BE2C (cell line): ENCODE measurements at places on chromosomes 16 and 17.
A peak's percentile ranks its signal among the peaks of the same experiment; 100 is the strongest.

- no peak for DNase-seq
These were observed 4.4 kb upstream of the MTSS2 start for GRCh38 chr16:70689970-70690891.

GRCh38 chr16:31267332-31268032 is 7.7 kb downstream of the ITGAM start:
- DNase-seq = no peak

DNA sequence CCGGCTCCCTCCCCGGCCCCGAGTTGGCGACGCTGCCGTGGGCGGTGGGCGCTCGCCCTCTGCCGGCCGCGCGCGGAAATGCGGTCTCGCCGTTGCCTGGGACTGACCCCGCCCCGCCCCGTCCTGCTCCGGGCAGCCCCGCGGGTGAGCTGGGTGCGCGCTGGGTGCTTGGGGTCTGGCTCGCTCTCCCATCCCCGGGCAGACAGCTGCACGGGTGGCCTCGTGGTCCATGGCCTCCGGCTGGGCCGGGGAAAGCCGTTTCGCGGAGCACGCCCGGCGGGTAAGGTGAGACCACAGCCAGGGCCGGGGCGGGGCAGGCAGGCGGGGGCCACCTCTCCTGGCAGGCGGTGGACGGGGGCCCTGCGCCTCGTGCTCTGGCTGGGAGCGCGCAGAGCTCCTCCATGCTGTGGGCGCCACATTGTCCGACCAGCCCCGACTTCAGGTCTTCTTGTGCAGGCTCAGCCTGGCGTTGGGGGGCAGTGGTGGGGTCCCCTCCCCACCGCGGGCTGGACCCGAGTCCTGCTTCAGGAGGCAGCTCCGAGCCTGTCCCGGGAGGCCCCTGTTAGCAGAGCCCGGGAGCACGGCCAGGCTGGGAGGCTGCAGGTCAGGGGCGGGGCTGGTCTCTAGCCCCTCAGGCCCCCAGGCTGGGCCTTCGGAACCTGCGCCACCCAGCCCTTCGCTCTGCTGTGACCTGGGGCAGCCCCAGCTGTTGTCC is 7.0 kb upstream of the C1QTNF8 start:
- DNase-seq = peak; percentile 75

- peak; percentile 63 for DNase-seq
These were observed 19.1 kb upstream of the HEXD start for GRCh38 chr17:82399041-82399441.

DNA sequence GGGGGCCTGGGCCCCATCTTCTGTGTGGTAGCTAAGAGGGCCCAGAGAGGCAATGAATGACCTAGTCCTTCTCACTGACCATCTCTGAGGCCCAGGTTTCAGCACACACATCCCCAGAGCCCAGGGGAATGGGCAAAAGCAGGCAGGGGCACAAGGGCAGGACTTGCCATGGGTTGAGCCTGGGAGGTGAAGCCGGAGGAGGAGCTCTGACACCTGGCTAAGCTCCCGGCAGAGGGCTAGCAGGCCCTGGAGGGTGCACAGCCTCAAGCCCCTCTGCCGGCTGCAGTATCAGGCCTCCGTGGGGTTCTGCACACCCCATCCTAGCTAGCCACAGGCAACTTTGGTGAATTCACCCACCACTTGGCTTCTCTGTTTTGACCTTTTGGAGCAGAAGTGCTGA is 5.3 kb downstream of the SRCIN1 start:
- DNase-seq = no peak

DNA sequence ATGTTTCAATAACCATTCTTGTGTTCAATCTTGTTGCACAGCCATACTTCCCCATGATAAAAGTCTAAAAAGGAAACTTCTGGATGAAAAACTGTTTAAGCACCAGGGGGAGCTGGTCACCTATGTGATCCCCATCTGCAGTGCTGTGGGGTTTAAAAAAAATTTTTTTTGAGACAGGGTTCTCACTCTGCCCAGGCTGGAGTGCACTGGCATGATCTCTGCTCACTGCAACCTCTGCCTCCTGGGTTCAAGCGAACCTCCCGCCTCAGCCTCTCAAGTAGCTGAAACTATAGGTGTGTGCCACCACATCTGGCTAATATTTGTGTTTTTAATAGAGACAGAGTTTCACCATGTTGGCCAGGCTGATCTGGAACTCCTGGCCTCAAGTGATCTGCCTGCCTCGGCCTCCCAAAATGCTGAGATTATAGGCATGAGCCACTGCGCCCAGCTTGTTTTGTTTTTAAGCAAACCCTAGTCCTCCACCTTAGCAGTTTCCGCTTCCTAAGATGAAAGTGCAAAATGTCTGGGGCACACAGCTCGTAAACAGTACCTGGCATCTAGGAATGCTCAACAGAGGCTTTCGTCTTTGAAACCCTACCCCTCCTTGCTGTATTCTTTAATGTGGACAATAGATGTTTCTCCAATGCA is 25.4 kb downstream of the DNAJA2 start:
- peak; percentile 40 for DNase-seq

GRCh38 chr16:10200637-10201586 is 18.7 kb upstream of the GRIN2A start:
- no peak for DNase-seq

- DNase-seq = no peak
These were observed 74.5 kb downstream of the ABCC6 start for GRCh38 chr16:16148755-16149154.

DNA sequence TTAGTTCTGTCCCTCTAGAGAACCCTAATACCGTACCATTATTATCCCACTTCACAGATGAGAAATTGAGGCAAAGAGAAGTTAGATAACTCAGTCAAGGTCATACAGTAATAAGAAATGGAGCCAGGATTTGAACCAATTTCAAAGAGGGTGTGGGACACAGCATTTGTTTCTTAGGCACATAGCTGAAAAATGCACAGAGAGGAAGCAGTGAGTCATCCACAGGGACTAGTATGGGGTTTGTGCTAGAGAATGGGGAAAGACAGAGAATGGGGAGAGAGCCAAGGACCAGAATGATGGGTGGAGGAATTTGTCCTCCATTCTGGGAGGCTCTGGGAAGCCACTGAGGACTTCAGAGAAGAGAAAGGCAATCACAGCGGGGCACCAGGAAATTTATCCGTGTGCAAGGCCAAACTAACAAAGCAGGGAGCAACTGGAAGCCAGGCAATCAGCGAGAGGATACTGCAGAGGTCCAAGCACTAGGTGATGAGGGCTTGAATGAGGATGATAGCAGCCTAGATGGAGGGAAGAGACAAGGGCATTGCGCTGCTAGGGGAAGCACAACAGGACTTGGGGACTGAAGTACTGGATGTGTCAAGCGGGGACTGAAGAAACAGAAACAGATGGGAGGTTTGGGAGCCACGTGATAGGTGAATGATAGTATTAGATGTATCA is 78.1 kb upstream of the ZFHX3 start:
- DNase-seq = no peak

DNA sequence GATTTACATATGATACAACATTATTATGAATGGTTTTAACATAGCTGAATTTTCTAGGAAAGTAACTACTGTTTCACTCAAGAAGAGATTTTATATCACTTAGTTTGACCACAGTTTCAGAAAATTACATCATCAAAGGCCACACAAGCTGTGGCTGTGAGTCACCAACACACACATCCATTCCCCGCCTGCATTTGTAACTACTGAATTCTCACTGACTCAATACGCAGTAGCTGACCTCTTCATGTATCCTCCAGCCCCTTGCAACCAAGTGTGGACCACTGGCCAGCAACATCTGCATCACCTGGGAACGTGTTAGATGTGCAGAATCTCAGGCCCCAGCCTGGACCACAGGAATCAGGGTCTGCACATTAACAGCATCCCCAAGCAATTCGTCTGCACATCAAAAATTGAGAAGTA is 197.6 kb downstream of the XYLT1 start:
- no peak for DNase-seq

GRCh38 chr17:2634361-2634960 is 41.0 kb downstream of the PAFAH1B1 start:
- no peak for DNase-seq
